Activated naive CD4-positive, alpha-beta T cell treated with Interleukin-2 at 50 U/mL for 16 hours (primary cell): ENCODE measurements at places on chromosomes 3 and 15.

GRCh38 chr3:50665081-50665840, 9.5 kb upstream of the DOCK3 start:
- no peak for DNase-seq

GRCh38 chr15:60917461-60918145, 311.5 kb downstream of the RORA start:
- DNase-seq: no peak

DNA sequence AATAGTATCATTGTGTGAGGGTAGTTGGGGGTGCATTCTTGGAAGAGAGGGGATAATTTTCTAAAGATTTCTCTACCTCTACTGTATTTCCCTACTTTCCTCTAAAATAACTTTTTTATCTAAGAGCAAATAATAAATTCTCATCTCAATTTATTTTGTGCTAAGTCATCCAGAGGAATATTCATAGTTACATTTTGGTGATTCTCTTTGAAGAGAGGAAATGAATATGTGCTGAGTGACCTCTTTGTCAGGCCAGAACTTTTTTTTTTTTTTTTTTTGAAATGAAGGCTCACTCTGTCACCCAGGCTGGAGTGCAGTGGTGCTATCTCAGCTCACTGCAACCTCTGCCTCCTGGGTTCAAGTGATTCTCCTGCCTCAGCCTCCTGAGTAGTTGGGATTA, 15.1 kb upstream of the CCDC80 start:
- no peak for DNase-seq

- DNase-seq: no peak
These were observed 1271.7 kb upstream of the GBE1 start for GRCh38 chr3:83033133-83033532.

- DNase-seq: no peak
These were observed 143.5 kb upstream of the CNTN4 start for GRCh38 chr3:1955170-1955569.

- no peak for DNase-seq
These were observed 57.4 kb downstream of the CDCP1 start for GRCh38 chr3:45088543-45089358.

DNA sequence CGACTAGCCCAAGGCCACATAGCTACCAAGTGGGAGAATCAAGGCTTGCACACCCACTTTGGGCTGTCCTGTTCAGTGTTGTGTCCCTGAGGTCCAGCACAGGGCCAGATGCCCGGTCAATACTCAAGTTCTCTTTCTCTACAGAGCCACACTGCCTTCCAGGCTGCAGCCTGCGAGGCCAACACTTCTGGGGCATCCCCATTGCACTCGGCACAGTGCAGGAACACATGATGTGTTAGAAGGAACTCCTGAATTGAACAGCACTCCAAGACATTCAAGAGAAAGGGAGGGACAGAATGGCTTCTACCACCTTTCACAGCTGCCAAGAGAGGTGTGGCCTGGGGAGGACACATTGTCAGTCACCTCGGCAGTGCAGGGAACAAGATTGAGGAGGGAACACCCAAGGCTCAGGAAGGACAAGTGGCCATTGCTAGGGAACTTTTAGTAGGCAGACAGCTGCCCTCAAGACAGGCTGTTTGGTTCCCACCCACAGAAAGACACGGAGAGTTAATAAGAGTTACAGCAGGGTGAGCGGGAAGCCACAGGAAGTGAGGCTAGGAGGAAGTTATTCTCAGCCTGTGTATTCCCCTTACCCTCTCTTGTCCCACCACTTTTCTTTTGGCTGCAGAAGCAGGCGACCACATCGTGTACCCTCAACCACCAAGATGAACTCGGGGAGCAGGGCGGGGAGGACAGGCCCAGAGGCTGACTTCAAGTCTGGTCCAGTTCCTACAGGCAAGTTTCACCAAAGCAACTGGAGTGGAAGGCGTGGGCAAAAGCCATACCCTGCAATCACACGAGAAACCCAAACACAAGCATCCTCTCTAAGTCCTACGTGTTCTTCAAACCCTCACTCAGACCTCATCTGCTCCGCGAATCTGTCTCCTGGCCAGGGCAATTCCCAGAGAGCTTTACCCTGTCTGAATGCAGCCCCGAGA, 69.4 kb downstream of the SRGAP3 start:
- no peak for DNase-seq

DNA sequence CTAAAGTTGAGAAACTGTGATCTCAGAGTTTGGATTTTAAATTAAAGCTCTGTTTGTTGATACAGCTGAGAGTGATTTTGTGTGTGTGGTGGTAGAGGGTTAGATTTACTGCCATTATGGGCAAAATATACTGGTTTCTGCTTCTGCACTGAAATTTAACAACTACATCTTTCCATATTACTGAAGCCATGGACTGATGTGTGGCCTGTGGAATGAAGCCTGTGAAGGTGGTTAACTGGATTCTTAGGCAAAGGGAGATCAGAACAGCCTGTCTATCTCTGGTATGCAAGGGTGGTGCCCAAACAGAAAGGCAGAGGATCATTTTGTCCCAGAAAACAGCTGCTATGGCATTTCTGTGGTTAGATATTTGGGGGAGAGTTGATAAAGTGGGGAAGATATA, 297.3 kb upstream of the THBS1 start:
- DNase-seq: no peak

DNA sequence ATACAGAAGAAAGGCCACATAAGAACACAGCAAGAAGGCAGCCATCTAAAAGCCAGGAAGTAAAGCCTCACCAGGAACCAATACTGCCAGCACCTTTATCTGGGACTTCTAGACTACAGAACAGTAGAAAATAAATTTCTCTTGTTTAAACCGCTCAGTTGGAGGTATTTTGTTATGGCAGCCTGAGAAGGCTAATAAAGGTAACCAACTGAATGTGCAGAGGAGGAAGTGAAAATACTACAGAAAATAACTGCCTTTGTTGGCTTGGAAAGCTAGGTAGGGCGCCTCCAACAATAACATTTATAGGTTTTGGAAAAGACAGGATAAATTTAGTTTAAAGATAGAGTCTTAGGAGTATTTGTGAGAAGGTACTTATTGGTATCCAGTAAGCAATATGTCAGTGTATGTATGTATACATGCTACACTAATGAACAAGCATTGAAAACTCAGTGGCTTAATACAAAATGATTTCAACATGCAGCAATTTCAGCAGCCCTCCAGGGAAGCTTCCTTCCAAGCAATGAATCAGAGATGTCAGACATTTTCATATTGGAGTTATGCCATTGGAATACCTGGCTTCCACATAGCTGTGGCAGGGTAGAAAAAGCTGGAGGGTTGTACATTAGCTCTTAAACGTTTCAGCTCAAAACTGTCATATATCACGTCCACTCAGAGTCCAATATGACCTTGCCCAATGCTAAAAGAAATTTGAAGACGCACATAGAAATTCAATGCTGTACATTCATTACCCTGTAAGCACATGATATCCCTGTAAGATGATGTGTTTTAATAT, 48.9 kb downstream of the ZBBX start:
- DNase-seq: no peak
